SJCRH30 (cell line): ENCODE measurements at places on chromosomes 12 and 14. TPM values are rescaled to one million over a fixed set of nuclear protein-coding genes. Genes with fewer than 3 reads are reported as not detected.

The PPP1R1A gene
- total RNA-seq = not detected in 2 replicates

The MUCL1 gene
- total RNA-seq = not detected in 2 replicates

The TBX5 gene
- not detected in 2 replicates for total RNA-seq

The PA2G4 gene
- total RNA-seq = 342 and 348 TPM in 2 replicates

DNA sequence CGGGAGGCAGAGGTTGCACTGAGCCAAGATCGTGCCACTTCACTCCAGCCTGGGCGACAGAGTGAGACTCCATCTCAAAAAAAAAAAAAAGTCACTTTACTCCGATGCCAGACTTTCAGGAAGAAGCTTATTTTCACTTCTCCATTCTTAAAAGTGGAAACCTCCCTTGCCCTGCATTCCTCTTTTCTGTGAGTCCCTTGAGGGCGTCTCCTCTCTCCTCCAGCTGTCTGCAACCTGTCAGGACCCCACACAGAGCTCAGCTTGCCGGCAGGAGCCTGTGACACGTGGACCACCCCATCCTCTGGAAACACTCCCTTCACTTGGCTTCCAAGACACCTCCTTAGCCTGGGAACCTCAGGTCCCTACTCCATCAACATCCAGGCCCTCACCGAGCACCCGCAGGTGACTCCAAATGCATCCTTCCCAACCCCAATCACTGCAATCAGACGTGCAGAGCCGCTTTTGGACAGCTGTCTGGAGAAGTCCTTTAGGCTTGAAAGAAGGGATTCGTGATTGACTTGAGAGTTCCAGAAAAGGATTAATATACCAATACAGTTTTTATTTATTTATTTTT lies 34.3 kb downstream of the SLC15A4 start:
- peak; percentile 32 for DNase-seq

- DNase-seq = no peak
Observed at GRCh38 chr14:31855262-31855661, 221.8 kb upstream of the ARHGAP5 start.

- DNase-seq = no peak
Observed at GRCh38 chr12:119949594-119949993, 39.4 kb upstream of the BICDL1 start.

GRCh38 chr12:76238688-76239087 lies 109.5 kb downstream of the BBS10 start:
- DNase-seq = no peak

GRCh38 chr14:79627058-79627457 lies 584.2 kb downstream of the DIO2 start:
- no peak for DNase-seq

- DNase-seq = no peak
Observed at GRCh38 chr14:69570836-69571330, 3.8 kb downstream of the CCDC177 start.

- DNase-seq = no peak
Observed at GRCh38 chr12:104747330-104747729, 210.8 kb downstream of the SLC41A2 start.

DNA sequence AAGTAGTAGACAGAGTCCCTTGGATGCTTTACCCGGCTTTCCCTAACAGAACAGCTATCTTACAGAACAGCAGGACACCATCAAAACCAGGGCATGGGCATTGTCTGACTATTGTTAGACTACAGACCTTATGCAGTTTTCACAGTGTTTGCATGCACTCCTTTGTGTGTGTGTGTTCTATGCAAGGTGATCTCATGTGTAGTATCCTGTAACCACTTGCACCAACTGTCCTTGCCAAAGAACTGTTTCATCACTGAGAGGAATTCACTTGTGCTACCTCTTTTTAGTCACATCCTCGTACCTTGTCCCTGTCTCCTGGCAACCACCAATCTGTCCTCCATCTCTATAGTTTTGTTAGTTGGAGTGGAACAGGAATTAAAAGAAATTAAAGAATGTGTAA lies 183.6 kb upstream of the PZP start:
- DNase-seq = no peak

GRCh38 chr14:51677738-51678137 lies 26.0 kb downstream of the FRMD6 start:
- DNase-seq = no peak

- no peak for DNase-seq
Observed at GRCh38 chr12:58519839-58520238, 400.5 kb downstream of the LRIG3 start.

DNA sequence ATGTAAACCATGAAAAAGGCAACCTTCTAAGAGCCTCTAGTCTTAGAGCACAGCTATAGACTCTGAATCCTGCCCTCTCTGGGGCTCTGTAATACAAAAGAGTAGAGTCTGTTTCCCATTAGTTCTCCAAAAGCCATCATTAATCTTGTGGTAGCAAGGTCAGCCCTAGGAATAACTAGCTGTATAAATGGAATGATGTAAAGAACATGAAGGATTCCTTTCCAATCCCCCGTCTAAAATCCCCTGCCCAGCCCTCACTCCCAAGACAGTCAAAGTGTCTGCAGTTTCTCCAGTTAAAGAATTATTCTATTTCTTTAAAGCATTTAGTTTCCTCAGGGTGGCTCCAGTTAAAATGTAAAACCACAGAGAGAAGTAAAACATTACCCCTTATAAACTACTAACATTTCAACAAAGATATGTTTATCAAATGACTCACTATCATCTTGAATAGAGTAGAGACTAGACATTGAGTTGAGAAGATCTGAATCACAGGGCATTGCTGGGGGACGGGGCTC lies 104.2 kb downstream of the ST8SIA1 start:
- DNase-seq = no peak

- peak; percentile 59 for DNase-seq
Observed at GRCh38 chr12:108622421-108622820, 11.3 kb downstream of the SELPLG start.

DNA sequence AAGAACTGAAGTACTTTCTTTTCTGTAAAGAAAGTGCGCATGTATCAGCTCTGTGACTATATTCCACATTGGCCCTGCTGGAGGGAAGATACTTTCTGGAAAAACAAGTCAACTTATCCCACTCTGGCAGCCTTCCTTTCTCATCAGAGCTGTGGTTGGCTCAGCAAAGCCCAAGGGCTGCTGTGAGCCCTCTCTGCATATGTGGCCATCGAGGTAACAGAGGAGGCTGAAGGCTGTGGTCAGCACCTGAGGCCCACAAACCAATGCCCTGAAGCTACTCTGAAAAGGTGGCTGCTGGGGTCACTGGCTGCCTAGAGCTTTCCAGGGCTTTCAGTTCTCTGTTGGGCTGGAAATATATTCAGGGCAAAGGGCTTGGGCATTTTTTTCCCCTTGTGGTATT lies 70.8 kb upstream of the IGF1 start:
- DNase-seq = no peak

DNA sequence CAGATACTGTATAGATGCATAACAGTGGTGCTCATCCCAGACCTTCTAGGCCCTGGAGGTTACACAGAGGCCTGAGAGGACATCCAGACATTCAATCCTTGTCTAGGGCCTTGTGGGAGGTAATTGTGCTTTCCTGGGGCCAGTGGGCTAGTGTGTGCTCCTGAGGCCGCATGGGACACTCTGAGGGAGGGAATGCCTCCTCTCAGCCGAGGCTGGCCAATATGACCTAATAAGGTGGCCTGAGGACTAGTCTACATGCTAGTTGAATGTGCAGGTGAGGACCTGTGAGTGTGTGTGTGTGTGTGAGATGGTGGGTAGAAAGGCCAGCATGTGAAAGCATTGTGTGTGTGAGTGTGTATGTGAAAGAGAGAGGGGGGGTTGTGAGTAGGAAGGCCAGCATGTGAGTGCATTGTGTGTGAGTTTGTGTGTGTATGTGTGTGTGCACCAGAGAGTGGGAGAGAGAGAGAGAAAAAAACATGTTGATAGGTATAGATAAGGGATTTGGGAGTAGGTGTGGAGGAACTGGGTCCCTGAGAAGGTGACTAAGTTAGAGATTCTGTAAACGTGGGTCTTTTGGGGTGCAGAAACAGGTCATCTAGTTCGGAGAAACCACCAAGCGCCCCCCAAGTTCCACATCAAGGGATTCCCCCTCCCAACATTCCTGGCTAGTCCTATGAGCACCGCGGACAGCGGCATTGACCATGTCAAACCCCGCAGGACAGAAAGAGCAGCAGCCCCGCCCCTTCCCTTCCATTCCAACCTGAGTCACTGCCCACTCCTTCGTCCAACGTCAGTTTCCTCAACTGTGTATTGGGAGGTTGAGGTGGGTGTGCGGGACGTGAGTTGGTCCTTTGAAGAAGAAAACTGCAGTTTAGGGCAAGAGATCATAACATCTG lies 9.7 kb upstream of the KRT81 start:
- DNase-seq = no peak

DNA sequence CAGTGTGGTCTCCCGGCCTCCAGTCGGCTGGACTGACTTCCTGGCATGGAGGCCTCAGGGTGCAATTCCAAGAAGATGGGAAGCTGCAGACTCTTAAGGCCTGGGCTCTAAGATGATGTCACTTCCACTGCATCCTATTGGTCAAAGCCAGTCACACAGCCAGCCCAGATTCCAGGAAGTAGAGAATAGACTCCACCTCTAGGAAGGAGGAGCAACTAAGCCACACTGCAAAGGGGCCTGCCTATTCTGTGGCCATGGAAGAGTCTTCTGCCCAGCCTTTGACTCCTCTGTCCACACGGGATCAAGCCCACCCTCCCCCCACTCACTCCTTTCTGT lies 103.9 kb upstream of the RFLNA start:
- peak; percentile 73 for DNase-seq

DNA sequence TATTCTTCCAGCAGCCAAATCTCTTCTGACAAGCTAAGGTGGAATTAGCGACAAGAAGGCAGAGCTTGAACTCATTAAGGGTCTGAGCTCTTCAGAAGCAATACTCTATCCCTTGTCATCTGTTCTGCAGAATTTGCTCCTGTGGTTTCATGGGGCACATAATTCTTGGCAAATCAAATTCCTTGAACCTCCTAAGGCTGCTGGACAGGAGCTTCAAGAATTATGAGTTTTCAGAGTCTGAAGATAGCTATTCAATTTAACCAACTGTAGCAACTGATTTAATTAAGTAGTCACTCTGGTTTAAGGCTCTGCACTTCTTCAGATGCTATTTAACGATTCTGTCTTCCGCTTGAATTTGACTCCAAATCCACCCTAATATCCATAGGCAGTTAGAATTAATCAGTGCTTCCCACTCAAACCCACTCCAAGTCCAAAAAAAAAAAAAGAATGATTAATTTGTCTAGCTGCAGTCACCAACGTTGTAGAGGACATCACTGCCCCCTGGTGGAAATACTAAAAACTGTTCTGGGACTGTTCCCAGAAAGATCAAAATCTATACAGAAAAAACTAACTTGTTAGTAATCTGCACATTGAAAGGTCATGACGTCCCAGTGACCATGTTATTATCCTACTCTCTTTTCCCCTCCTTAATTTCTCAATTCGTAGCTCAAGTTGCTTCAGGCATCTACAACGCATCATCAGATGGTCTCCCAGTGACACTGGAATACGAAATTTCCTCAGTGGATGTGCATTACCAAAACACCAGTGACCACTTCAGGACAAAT lies 169.9 kb downstream of the KIF21A start:
- DNase-seq = peak; percentile 26
